Naive thymus-derived CD8-positive, alpha-beta T cell (primary cell): ENCODE measurements at places on chromosomes 4 and X. TPM values are rescaled to one million over a fixed set of nuclear protein-coding genes. Genes with fewer than 3 reads are reported as not detected.

DNA sequence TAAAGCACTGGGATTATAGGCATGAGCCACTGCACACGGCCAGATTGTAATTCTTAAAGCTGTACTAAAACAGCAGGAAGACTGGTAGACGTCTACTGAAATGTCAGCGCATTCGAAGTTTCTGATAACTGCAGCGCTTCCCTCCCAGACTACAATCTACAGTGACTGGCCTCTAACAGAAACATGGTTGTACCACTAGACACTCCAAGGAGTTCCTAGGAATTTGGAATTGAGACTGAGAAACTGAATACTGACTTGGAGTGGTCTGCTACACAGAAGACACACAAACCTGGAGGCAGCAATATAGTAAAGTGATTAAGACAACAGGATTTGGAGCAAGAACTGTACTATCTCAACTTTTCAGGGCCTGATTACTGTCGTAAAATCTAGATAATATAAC lies 937 bp downstream of the HELQ start:
- H3K36me3 ChIP-seq = peaks cover 19% of the 10 kb centered on the region
- peak; percentile 14 for DNase-seq
- peak overlapping the region; percentile 100 for H3K27ac ChIP-seq

DNA sequence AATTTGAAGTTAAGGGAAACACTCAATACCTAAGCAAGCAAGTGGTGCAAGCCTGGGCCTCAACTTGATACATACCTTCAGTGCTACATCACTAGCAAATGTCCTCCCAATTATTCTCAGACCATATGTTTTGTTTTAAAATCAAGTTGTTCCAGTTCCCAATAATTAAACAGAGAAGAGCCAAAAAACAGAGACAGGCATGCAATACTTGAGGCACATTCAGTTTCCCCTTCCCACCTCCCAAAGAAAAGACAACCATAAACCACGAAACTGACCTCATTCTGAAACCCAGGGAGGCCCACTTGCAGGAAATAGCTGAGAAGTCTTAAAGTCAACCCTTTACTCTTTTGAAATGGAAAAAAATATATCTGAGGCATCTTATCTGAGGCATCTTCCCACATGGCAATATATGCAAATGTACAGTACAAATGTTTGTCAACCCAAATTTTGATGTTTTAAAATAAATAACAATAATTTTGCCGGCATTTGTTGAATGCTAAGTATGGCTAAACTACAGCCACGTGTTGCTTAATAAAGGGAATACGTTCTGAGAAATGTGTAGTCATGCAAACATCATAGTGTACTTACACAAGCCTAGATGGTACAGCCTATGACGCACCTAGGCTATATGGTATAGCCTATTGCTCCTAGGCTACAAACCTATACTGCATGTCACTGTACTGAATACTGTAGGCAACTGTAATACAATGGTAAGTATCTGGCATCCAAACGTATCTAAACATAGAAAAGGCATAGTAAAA lies 147.5 kb downstream of the TSPAN5 start:
- peaks cover 10% of the 10 kb centered on the region for H3K4me1 ChIP-seq
- H3K27me3 ChIP-seq = no peaks in the 10 kb centered on the region
- no peaks in the 10 kb centered on the region for H3K36me3 ChIP-seq
- H3K27ac ChIP-seq = no peak overlapping the region

DNA sequence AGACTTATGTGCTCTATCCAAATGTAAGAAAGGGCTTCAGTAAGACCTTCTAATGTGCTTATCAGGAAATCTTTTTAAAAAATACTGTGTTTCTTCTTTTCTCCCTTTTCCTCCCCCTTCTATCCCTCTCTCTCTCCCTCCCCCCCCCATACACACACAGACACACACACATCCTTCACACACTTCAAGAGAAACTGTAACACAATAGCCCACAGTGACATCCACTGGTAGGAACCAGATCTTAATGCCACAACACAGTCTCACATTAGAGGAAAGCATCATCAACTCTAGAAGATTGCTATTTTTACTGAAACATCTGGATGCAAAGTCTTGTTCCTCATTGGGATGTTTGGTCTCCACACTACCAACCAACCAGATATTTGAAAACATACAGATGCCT lies 4.6 kb downstream of the PCDH19 start:
- DNase-seq = no peak
- H3K4me1 ChIP-seq = peaks cover 7% of the 10 kb centered on the region
- H3K4me3 ChIP-seq = no peak overlapping the region

DNA sequence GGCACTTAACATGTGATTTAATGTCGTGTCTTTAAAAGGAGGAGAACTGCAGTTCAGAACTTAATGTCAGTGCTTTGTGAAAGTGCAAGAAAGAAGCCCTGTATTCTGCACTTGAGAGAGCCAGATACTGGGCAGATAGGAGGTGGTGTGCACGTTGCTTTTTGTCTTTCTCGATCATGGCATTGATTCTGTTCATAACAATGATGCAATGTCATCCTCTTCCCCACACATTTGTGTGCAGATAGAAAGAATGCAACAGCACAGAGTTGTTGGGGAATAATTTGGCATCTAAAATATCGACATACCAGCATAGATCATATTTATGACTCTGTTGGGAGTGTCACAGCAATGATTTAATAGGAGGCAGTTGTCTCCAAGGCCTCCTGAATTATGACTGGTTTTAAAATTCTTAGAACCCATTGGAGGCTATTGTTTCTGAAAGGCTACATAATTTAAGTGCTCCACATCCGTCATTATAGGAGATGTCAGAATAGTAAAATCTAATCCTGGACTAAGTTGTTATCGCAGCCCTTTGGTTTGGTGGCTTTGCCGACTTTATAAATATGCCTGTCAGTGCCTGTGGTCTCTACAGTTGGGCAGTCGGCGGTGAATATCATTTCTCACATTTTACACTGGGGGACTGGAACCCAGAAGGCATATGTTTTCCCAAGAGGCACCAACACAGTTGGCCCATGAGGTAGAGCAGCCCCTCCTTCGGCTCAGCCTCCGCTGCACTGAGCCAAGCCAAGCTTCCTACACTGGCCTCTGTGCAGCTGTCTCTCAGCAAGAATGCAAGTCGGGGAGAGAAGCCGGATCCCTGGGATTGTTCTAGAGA lies 124.9 kb downstream of the PTTG2 start:
- H3K27me3 ChIP-seq = no peaks in the 10 kb centered on the region
- no peak overlapping the region for H3K4me3 ChIP-seq
- no peak for DNase-seq
- H3K4me1 ChIP-seq = peaks cover under 1% of the 10 kb centered on the region

The APLN gene
- not detected for total RNA-seq

The TRIM61 gene
- 2.6 TPM for total RNA-seq

DNA sequence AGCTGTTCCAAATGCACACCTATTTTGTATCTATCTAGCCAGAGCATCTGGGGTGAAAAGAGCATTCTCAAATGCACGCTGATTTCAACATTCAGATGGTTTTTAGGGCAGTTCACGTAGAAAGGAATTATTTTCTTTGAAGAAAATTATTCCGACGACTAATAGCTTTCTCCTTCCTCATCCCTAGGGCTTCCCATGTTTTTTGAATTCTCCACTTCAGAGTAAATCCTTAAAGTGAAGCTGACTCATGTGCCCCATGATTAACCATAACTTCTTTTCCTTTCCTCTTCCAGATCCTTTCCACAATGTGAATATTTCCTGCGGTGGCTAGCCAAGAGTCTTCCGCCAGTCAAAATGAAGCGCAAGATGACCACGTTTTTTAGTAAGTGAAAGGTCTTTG lies 86.7 kb upstream of the PDHA1 start:
- no peaks in the 10 kb centered on the region for H3K36me3 ChIP-seq
- H3K27me3 ChIP-seq = peaks cover 3% of the 10 kb centered on the region
- H3K27ac ChIP-seq = no peak overlapping the region
- DNase-seq = no peak
- H3K4me1 ChIP-seq = no peaks in the 10 kb centered on the region

DNA sequence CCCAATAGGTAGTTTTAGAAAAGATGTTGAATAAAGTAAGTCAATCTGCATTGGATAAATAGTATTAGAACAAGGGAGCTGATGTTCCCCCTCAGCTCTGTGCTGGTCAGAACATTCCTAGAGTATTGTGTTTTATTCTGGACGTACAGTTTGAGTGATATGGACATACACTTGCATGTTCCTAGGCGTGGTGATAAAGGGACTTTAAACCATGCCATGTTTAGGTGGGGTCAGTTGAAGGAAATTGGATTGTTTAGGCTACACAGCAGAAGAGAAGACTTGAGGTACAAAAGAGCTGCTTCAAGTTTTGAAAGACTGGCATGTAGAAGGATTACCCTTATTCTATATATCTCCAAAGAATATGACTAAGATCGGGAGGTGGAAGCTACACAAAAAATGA lies 21.6 kb downstream of the GK start:
- H3K36me3 ChIP-seq = no peaks in the 10 kb centered on the region
- H3K27me3 ChIP-seq = no peaks in the 10 kb centered on the region
- no peak overlapping the region for H3K4me3 ChIP-seq
- H3K27ac ChIP-seq = no peak overlapping the region
- DNase-seq = no peak
- H3K4me1 ChIP-seq = no peaks in the 10 kb centered on the region

The ABCG2 gene
- 0.73 TPM for total RNA-seq

GRCh38 chrX:118566359-118566758 lies 70.7 kb downstream of the DOCK11 start:
- no peak overlapping the region for H3K4me3 ChIP-seq
- peaks cover 20% of the 10 kb centered on the region for H3K4me1 ChIP-seq
- H3K27ac ChIP-seq = peak overlapping the region; percentile 79
- H3K27me3 ChIP-seq = no peaks in the 10 kb centered on the region
- peaks cover 8% of the 10 kb centered on the region for H3K36me3 ChIP-seq

DNA sequence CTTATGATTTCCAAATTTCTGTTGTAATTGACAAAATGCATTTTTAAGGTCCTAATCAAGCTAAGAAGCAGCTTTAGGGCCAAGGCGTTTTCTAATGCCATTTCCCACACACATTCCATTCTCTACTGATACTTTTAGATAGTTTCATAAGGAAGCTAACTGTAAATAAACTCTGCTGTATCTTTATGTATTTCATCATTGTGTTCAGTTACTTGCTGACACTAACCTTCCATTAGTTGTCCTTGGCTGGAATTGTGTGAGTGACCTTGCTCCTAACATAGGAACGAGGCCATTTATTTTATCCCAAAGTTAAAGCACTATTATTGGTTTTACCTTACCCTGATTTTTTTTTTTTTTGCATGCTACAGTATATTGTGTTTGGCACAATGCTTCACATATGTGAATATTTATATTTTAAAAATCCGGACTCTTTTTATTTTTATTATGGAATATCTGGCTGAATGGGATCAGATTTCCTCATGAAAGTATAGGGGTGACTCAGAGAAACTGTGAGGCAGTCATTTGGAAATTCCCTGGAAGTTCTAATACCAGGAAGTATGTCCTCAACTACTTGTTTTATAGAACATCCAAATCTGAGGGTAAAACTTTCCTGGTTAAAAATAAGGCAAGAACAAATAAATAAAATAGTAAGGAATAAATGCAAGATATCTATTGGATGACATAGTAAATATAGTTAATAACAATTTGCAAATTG lies 62.7 kb upstream of the SORBS2 start:
- H3K4me1 ChIP-seq = no peaks in the 10 kb centered on the region
- no peak overlapping the region for H3K27ac ChIP-seq
- H3K4me3 ChIP-seq = no peak overlapping the region
- DNase-seq = no peak
- H3K27me3 ChIP-seq = peaks cover 3% of the 10 kb centered on the region

- H3K4me3 ChIP-seq = no peak overlapping the region
- H3K36me3 ChIP-seq = peaks cover 66% of the 10 kb centered on the region
- no peaks in the 10 kb centered on the region for H3K27me3 ChIP-seq
- no peak overlapping the region for H3K27ac ChIP-seq
- no peaks in the 10 kb centered on the region for H3K4me1 ChIP-seq
Observed at GRCh38 chrX:14916017-14916674, 42.9 kb downstream of the MOSPD2 start.

The FRMPD4 gene
- total RNA-seq = not detected

The IL15 gene
- total RNA-seq = 0.42 TPM

The LEF1 gene
- 859 TPM for total RNA-seq

DNA sequence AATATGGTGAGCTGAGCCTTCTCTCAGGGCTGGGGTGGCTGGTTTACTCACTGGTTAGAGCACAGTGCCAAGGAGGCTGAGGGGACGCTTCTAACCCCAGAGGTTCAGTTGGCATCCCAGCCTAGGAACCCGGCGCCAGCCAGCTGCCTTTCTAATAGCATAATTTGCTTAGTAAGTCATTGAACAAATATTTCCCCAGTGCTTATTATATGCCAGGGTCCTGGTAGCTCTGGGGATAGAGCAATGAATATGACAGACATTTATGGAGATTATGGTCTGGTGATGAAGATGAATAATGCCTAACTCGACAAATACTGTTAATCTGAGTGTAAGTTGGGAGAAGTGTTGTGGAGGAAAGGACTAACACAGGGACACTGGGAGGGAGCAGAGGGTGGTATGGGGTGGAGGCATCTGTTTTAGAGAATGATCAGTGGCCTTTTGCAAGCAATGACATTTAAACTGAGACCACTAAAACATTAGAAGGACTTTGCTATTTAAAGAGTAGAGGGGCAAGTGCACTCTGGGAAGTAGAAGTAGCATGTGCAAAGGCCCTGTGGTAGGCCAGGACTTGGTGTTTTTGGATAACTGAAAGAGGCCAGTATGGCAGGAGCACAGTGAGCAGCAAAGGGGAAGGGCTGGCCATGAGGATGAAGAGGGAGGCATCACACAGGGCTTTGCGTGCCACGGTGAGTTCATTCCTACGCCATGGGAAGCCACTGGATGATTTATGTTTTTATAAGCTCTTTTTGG lies 71.9 kb downstream of the ATG4A start:
- no peaks in the 10 kb centered on the region for H3K4me1 ChIP-seq
- DNase-seq = no peak
- H3K36me3 ChIP-seq = no peaks in the 10 kb centered on the region
- H3K27ac ChIP-seq = no peak overlapping the region

GRCh38 chr4:167100120-167100519 lies 134.2 kb downstream of the SPOCK3 start:
- H3K4me1 ChIP-seq = no peaks in the 10 kb centered on the region
- H3K27me3 ChIP-seq = no peaks in the 10 kb centered on the region
- H3K4me3 ChIP-seq = no peak overlapping the region
- no peaks in the 10 kb centered on the region for H3K36me3 ChIP-seq
- no peak for DNase-seq

The PRDM5 gene
- total RNA-seq = 3.5 TPM

GRCh38 chr4:15202481-15202880 lies 200.2 kb downstream of the CPEB2 start:
- peaks cover 12% of the 10 kb centered on the region for H3K27me3 ChIP-seq
- H3K27ac ChIP-seq = no peak overlapping the region
- H3K4me1 ChIP-seq = no peaks in the 10 kb centered on the region
- H3K36me3 ChIP-seq = no peaks in the 10 kb centered on the region
- H3K4me3 ChIP-seq = no peak overlapping the region
- no peak for DNase-seq

- H3K4me3 ChIP-seq = no peak overlapping the region
- H3K27ac ChIP-seq = no peak overlapping the region
- no peaks in the 10 kb centered on the region for H3K27me3 ChIP-seq
Observed at GRCh38 chr4:29708473-29708872, 1011.7 kb upstream of the PCDH7 start.

DNA sequence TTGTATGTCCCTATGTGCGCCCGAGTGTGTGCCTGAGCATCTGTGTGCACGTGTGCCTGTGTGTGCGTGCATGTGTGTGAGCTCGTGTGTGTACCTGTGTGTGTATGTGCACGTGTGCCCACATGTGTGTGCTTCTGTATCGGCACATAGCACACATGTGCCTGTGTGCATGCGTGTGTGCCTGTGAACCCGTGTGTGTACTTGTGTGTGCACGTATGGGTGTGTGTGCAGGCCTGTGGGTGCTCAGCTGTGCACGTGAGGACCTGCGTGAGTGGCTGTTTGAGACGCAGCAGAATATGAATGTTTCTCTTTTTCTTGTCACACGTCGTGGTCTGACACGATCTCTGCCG lies 4.3 kb downstream of the AKAP17A start:
- no peak for DNase-seq
- peaks cover 25% of the 10 kb centered on the region for H3K4me1 ChIP-seq
- peaks cover 76% of the 10 kb centered on the region for H3K36me3 ChIP-seq
- H3K4me3 ChIP-seq = no peak overlapping the region
- H3K27me3 ChIP-seq = no peaks in the 10 kb centered on the region
